A172 (cell line): ENCODE measurements at places on chromosomes 7 and 10.
A peak's percentile ranks its signal among the peaks of the same experiment; 100 is the strongest.

- no peak for DNase-seq
Measured at GRCh38 chr7:77329466-77330168, 86.5 kb downstream of the GSAP start.

DNA sequence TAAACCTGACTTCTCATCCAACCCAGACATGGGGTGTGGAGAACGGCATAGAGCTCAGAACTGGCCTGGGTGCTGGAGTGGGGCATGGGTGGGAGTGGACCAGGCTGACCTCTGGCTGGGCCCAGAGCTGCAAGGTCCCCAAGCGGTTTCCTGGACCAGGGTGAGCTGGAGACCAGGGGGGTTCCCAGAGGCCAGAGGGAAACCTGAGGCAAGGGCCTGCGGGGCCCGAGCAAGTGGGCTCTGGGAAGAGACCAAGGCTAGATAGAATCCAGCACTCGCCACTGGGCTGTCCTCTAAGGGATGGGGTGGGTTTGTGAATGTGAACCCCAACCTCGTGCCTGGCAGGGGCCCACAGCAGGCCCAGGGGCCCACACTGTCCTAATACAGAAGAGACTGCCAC, 39.4 kb upstream of the RET start:
- DNase-seq: no peak

GRCh38 chr10:15237351-15237750, 68.9 kb upstream of the NMT2 start:
- no peak for DNase-seq

- DNase-seq: no peak
Measured at GRCh38 chr10:98236862-98237261, 31.1 kb downstream of the LOXL4 start.

DNA sequence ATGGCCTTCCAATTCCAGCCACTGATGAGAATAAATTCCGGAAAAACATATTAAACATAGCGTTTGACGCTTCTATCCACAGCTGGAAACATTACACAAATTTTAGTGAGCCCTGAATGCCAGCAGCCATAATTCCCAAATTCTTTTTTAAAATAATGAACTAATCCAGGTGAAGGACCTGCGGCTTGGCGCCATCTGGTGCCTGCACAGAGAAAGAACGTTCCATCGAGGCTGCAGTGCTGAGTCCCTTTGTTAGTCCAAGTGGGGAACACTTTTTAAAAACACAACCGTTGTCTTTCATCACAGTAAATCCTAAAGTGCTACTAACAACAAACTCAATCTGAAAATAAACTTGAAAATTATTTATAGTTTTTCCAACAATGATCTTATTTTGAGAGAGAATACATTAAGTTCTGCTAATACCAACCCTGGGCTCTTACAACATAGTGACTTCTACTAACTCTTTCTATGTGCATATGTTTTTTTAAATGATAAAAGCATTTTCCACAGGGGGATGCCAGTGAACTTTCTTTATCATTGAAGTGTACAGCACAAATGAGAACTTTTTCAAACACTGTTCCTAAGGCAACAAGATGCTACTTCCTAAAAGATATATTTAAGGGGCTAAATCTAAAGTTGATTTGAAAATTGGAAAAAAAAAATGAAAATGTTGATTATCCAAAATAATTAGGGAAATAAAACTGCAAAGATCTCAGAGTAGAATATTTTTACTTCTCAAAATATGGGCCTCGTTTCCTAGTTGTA, 166.9 kb upstream of the RNF32 start:
- peak; percentile 8 for DNase-seq

DNA sequence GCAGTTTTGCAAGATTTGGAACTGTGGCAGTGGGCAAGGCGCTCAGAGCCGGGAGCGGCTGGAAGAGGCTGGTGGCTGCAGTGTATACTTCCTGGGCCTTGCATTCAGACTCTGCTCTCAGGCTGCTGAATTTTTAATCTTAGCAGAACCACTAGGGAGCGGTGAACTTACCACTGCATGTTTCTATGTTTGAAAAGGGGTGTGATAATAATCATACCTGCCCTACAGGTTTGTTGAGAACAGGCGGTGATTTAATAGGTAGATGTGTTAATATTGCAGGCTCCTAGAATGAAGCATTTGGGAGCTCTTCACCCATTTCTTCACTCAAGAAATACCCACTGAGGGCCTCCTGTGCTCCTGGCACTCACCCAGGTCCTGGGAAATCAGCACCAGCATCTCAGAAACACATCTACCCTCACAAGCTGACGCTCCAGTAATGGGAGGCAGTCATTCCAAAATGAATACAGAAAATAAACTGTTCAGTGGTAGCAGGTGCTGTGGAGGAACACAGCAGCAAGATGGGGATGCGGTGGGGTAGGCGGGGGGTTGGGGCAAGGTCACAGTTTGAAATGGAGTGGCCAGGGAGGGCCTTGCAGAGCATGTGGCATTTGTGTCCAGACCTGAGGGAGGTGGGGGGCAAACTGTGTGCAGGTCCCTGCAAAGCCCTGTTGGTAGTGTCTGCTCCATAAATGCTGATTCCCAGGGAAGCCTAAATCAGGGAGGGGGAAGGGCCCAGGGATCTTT, 41.0 kb downstream of the VWA2 start:
- DNase-seq: no peak

- DNase-seq: no peak
Measured at GRCh38 chr7:373818-374705, 84.1 kb downstream of the FOXL3 start.

DNA sequence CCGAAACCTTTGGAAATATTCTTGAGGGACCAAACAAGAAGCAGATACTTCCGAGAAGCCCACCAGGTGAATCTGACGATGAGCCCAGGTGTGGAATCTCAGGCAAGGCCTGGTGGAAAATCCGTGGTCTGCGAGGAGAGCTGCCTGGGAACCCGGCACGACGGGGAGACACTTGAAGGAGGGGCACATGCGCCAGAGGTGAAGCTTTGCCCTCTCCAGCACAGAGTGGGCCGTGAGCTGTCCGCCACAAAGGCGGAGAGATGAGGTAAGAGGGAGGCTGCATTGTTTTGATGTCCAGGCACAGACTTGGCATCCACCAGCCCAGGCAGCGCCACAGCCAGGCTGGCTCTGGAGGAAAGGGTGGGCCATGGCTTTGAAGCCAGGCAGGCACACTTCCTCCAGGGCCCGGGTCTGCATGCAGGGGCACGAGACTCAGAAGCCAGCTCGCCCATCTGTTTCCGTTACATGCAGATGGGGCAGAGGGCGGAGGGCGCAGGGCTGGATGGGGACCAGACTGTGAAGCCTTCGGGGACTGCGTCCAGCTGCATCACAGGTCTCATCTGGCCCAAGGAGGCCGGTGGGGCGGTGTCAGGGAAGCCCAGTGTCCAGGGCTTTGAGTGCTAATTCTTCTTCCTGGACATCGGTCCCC, 45.4 kb downstream of the CALML3 start:
- no peak for DNase-seq

GRCh38 chr7:151304856-151305255, 36.8 kb upstream of the NUB1 start:
- no peak for DNase-seq

DNA sequence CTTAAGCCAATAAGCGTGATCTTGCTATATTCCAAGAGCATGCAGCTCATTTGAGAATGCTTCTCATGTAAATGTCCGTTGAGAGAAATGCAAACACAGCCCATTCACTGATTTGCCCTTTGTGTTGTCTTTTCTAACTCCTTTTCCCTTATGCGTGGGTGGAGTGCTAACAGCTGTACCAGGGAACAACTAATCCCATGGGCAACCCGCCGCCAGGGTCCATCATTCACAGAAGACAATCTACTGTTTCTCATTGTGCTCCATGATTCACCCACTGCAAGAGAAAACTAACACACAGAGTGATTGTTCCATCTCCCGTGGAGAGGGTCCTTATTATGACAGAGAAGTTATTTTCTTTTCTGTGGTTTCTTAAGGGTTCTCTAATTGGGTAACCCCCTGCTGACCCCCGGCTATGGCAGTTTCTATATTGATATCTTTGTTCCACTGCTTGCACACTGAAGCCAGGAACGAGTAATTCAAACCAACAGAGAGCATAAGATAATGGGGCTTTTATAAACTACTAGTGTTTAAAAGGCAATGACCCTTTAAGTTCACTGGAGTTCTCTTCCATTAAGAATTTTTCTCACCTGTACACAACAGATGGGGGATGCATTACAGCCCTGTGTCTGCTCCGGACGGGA, 298.7 kb downstream of the BAMBI start:
- DNase-seq: peak; percentile 69

GRCh38 chr7:43038254-43038653, 74.2 kb upstream of the HECW1 start:
- no peak for DNase-seq

- no peak for DNase-seq
Measured at GRCh38 chr10:3233486-3233990, 61.0 kb upstream of the PITRM1 start.

GRCh38 chr7:129191272-129191671, 2.8 kb downstream of the SMO start:
- DNase-seq: no peak

- no peak for DNase-seq
Measured at GRCh38 chr7:4261601-4261960, 420.5 kb upstream of the FOXK1 start.

DNA sequence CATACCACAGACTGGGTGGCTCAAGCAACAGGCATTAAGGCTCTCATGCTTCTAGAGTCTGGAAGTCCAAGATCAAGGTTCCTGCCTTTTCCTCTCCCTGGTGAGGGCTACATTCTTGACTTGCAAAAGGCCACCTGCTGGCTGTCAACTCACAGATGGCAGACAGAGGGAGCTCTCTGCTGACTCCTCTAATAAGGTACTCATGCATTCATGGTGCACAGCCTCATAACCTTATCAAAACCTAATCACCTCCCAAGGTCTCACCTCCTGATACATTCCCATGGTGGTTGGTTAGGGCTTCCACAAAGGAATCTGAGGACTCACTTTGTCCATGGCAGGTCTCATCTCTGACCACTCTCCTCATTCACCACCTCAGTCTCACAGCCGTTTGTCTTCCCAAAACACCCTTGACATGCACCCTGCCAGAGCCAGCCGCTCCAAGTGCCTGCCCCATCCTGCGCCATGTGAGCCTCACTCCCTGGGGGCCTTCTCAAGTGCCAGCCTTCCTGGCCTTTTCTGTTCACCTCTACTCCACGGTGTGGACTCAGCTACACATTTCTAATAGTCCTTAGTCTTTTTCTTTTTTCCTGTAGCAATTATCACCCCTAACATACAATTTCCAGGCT, 400.3 kb upstream of the ADARB2 start:
- DNase-seq: peak; percentile 5

- DNase-seq: peak; percentile 65
Measured at GRCh38 chr7:102042016-102042656, 224.7 kb downstream of the CUX1 start.

DNA sequence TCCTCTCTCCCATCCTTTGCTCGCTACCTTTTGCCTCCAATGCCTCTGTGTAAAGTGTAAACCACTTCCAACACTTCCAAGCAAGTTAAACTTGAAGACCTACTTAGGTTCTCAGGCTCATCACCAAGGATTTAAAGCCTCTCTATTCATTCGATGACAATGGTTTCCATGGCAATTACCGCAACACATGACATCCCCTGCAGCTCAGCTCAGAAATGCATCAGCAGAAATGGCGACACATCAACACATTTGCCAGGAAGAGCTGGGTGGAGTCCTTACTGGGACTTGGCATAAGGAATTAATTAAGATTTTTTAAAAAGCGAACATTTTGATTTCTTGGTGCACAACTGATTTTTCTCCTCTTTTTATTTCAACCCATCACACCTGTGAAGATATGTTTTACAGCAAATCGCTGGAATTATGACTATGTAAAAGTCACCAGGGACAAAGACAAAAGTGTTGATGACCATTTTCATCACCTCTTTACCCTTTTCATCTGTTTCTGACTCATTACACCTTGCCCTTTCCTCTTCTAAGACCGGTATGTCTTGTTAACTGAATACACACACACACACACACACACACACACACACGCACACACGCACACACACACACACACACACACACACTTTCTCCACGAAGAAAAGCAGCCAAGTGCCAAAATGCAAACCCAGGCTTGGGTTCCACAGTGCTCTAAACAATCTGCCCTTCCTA, 453.4 kb upstream of the CELF2 start:
- DNase-seq: no peak

DNA sequence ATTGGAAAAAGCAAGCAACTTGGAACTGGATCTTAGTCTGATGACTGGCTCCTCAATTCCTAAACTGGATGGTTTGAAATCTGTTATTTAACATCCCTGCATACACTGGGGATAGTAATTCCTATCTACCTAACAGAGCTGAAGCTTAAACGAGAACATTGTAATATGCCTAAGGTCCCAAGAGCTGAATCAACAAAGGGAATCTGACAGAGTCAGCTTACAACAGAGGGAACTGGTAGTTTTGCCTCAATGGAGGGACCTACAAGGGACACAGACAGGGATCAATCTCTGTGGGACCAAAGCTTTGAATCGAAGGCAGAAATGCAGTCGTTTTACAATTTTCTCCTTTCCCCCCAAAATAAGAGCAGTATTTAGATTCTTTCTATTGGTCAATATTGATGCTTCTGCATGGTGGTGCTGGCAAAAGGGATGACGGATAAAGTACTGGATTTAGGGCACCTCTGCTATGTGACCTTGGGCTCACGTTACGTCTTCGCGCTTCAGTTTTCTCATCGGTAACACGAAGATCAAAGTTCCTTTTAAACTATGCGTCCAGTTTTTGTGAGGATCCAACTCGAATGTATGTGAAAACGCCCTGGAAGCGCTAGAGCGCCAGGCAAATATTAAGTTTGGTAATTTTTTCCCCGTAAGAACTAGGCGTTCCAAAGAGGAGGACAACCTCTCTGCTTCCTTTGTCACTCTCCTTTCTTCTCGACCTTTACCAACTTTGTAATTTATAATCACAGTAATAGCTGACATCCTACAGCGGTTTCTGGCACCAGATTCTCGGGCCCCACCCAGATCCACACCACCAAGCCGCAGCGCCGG, 1.1 kb downstream of the ACTR1A start:
- peak; percentile 21 for DNase-seq

DNA sequence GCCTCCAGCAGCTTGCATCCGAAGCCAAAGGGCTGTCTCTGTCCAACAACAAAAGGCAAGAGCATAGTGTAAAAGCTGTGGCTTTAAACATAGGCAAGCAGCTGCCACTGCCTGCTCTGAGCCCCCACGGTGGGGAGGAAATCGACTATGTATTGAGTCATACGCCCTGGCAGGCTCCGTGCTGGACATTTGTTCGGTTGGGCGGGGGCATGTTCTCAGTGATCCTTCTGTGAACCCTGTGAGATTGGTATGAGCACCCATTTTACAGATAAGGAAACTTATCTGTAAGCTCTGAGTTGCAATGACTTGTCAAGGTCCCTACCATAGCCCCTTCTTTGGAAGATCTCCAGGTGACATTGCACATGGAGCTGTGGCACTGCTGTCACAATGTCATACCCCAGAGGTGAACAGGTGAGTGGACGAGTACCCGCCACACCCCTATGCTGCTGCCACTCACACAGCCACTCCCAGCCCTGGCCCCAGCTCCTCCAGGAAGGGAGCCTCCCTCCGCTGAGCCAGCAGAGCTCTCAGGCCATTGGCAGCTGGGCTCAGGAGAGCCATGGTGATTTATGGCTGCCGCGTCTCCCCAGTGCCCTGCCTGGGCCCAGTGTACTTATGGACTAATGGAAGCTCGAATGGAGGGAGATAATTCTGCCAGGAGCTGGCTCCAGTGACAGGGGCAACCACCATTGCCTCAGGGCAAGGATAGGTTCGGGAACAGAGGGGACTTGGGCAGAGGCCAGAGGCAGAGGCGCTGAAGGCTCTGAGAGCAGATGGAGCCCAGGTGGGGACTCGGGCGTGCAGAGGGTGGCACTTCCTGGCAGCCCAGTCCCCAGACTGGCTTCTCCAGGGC, 43.7 kb downstream of the UNC5B start:
- peak; percentile 87 for DNase-seq
